ENCODE measurements at places on chromosomes 6 and 20.

DNA sequence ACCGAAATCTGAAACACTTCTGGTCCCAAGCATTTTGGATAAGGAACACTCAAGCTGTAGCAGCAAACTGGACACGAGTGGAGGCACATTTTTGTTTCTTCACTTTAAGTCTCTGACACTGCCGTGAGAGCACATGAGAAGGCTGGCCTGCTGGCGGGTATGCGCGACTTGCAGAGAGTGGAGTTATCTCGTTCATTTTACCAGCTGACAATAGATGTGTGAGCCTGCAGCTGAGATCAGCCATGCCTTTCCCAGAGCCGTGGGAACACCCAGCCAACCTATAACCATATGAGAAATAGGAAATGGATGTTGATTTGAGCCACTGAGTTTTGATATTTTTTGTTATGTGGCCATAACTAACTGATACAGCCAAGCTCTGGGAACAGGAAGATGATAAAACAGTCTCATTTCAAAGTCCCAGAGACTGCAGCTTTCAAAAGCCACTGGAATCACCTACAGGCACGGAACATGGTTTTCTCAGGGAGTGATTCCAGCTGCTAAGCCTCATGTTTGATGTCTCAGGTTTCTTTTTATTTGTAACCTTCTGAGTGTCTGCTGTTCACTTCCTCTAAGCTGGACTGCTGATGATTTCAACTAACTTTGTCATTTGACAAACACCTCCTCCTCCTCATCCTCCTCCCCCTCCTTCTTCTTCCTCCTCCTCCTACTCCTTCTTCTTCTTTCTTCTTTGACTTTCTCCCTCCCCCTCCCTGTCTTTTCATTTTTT lies 28.6 kb upstream of the LAMP5 start:
- no peak for DNase-seq

- DNase-seq = no peak
Observed at GRCh38 chr6:31525553-31525931, 3.2 kb upstream of the MCCD1 start.

DNA sequence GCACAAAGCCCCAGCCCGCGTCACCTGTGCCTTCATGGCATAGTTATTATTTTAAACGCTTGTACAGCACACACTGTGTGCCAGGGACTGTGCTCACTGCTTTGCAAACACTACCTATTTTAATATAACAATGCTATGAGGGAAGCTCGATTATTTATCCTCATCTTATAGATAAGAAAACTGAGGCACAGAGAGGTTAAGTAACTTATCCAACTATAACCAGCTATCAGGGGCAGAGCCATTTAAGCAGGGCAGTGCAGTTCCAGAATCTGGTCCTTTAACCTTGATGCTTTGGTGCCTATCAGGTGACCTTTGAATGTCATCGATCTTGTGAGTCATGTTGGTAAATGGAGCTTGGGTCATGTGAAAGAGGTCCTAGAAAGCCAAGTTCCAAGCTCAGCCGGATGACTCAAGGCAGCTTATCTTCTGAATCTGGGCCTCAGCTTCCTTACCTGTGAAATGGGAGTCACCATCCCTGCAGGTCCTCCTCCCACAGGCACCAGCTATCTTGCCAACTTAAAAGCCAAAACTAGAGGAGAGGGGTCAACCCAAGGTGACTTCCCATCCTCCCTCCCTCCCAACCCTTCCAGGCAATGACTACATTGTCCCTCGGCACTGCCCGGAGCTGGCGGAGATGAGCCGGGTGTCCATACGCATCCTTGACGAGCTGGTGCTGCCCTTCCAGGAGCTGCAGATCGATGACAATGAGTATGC lies 56.4 kb upstream of the TTPAL start:
- DNase-seq = no peak

GRCh38 chr6:38273325-38273724 lies 366.4 kb downstream of the BTBD9 start:
- no peak for DNase-seq

DNA sequence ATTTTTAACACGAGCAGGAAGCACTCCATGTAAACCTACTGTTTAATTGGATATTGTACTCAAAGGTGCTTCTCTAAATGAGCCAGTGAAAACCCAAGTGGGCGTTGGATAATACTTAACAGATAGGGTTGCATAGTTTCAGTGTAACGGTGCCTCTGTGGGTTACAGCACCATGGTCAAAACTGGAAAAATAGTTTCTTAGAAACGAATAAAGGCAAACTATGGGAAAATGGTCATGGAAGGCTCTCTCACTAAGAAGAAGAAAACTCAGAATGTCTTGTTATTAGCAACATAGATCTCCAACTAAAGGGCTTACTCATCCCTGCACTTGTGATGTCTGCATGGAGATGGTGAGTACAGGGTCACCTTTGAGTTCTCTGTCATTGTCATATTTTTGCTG lies 59.1 kb upstream of the NEDD9 start:
- no peak for DNase-seq

DNA sequence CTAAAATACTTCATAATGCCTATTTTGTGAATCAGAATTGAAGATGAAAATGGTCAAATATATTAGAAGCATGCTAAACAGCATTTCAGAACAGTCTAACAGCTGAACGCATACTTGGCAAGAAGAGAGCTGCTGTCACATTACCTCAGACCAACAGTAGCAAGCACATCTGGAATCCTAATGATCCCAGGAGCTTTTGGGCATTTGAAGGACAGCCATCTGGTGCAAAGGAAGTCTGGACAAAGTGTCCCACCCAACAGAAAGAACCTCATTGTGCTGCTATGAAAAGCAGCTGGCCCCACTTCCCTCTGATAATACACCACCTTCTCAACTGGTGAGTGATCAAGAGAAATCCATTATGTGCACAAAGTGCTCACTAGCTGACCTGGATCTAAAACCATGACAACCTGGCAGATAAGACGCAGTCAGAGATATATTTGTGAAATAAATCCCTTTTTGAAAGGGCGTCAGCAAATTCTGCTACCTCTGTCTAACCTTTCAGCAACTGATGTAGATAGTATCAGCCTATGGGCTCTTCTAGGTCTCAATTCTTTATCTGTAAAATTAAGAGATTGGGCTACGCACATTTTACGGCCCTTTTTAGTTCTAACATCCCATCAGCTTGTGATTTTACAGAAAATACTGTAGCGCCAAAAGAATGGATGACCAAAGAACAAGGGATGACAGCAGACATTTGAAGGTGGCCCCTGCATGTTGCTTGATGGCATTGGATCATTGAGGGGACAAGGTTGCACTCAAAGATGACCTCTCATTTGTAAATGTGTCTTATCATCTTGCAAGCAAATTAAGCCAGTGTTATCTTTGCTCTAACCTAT lies 78.7 kb downstream of the SGK1 start:
- DNase-seq = no peak

DNA sequence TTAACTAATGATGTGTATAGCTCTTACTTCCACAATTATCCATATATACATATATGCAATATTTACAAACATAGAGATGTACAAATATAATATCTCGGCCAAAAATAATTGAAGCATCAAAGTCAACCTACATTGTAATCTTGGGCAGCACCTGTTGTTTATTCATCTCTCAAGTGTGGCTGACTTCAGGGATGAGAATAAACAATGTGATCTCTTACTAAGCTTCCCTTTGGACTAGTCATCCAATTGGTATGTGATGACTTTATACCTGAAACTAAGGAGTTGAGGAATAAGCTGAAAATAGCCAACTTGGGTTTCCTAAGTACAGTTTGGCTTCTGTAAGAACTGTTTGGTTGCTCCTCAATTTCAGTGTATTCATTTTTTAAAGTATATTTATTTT lies 256.6 kb downstream of the KHDC1L start:
- DNase-seq = no peak

DNA sequence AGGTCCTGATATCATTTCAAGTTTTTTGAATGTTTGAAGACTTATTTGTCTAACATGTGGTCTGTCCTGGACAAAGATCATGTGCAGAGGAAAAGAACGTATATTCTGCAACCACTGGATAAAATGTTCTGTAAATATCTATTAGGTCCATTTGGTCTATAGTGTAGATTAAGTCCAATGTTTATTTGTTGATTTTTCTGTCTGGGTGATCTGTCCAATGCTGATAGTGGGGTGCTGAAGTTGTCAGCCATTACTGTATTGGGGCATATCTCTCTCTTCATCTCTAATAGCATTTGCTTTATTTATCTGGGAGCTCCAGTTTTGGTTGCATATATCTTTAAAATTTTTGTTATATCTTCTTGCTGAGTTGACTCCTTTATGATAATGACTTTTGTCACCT lies 258.4 kb upstream of the CITED2 start:
- DNase-seq = no peak

DNA sequence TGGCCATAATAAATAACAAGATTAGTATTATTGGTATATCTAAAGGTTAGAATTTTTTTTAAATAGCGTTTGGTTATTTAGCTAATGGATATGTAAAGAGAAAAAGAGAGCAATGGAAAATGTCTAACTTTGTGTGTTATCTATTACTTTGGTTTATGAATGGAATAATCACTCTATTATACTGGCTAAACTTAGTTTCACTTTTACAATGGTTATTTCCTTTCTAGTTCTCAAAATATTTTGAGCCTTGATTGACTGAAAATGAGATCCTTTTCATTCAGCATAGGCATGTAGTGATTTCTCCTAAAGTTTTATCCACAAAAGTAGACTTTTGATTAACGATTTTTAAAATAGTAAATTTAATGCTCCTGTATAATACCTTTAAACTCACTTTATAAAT lies 51.6 kb upstream of the MLIP start:
- no peak for DNase-seq

- peak; percentile 89 for DNase-seq
Observed at GRCh38 chr6:44127186-44128019, at the start of the genes MRPL14 and TMEM63B. Gene MRPL14, minus strand, starts transcription at chr6:44127452. Its CDS starts 10,841 bp downstream, at chr6:44116611. Gene TMEM63B, plus strand, starts transcription at chr6:44127554. Its CDS starts 7,031 bp downstream, at chr6:44134585.

GRCh38 chr20:47762699-47763268 lies 22.5 kb downstream of the SULF2 start:
- DNase-seq = no peak

GRCh38 chr6:15378866-15379265 lies 133.0 kb downstream of the JARID2 start:
- no peak for DNase-seq

- DNase-seq = no peak
Observed at GRCh38 chr6:151284012-151284411, 44.2 kb downstream of the AKAP12 start.

- no peak for DNase-seq
Observed at GRCh38 chr20:42492290-42492689, 697.4 kb downstream of the PTPRT start.

GRCh38 chr6:33571637-33572316 lies 8.3 kb downstream of the BAK1 start:
- no peak for DNase-seq

GRCh38 chr6:7390226-7390878 lies 744 bp downstream of the RIOK1 start:
- DNase-seq = no peak

- no peak for DNase-seq
Observed at GRCh38 chr6:34460796-34461507, 4.9 kb upstream of the PACSIN1 start.

- no peak for DNase-seq
Observed at GRCh38 chr6:67133973-67134372, 1426.9 kb upstream of the EYS start.

DNA sequence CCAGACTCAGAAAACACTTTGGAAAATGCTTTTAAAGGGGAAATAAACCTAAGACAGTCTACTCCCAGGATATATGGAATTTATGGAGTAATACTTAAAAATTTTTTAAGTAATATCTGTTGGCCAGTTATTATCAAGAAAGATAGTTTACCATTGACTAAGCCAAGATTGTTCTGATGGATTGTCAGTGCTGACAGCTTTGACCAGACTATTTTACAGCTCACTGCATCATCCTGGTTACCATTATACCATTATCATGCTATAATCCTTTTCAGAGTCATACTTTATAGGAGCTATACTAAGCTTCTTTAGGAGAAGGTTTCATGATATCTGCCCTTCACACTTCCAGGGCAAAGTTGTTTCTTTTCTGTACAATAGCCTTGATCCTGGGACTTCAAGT lies 16.5 kb downstream of the GTF2H5 start:
- DNase-seq = no peak

GRCh38 chr20:48489046-48489463 lies 338.7 kb downstream of the PREX1 start:
- DNase-seq = no peak

DNA sequence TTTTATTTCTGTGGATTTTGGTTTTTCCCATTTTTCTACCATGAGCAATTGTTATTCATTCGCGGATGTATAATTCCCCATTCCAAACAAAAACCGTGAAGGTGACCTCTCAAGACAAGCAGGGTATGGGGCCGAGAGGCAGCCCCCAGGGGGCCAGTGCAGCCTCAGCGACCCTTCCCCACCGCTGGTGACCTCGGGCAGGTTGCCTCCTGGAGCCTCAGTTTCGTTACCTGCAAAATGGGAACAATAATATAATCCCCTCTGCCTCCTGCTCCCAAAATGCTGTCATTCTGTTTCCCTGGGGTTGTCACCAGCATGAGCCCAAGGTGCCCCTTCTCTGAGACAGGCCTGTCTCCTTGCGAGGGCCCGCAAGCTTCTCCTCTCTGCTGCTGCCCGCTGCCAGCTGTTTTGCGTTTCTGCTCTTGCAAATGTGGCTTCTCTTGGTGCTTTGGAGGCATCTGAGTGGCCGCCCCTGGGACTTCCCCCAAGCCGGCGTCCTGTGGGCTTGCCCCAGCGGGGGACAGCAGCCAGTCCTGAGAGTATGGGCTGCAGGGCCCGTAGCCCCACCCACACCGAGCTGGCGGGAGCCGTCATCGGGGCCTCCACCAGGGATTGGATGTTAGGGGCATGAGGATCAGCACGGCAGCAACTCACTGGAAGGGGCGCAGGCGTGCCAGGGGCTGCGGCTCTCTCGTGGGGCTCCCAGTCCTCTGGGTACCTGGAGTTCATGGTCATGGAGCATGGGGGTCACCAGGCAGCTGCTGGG lies 161.9 kb downstream of the TAF4 start:
- DNase-seq = no peak

DNA sequence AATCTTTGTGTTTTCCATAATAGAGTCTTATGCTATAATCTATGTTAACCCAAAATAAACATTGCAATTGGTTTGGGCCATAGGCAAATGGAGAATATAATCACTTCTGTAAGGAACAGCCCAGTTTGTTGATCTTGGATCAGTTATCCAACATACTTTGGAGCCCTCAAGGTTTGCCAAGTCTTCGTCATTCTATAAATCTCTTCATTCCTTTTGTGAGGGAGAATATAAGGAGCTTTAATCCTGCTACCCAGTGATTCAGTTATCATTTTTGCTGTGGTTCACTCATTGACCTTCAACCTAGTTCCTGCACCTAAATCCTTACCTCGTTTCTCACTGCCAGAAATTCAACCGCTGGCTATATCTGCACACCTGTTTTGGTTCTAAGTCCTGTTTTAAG lies 500.3 kb upstream of the PTCHD4 start:
- no peak for DNase-seq
